ENCODE measurements at places on chromosomes 5 and 9.

DNA sequence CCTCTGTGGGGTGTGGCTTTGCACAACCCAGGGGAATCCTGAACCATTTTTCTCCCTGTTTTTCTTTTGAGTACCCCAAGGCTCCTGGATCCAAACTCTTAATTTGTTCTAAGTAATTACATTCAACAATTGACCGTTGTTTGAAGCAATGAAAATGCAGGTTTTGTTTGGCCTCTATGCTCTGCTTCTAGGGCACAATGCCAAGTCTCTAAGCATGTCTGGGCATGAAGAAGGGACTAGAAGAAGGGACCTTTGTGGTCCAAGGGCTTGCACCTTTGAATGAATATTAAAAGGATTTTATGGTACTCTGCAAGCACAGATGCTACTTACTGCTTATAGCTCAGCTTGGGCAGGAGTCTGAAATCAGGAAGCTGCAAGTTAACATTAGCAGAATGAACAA lies 6.6 kb upstream of the ENC1 start:
- no peak for DNase-seq

DNA sequence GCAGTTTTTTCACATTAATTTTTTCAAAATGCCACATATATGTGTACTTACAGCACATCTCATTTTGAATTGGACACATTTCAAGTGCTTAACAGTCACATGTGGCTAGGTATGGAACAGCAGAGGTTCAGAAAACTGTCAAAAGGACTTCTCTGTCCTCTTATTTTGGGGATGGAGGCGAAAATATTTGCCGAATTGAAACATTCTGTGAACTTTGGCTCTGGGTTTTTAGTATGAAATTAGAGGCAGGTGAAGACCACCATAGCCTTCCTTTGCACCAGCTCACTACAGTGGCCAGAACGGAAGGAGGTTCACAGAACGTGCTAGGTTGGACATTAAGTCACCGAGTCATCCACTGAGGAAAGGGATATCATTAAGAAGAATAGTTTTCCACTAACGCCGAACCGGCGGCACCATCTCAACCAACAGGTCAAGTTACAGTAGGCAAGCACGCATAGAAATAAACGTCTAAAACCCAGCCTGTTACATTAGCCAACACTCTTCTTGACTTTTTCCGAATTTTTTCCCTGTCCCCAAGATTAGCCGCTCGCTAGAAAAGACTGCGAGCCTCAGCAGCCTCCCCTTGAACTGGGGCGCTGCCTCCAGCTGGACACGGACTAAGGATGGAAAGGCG lies 1.8 kb upstream of the TLE4 start:
- no peak for DNase-seq

DNA sequence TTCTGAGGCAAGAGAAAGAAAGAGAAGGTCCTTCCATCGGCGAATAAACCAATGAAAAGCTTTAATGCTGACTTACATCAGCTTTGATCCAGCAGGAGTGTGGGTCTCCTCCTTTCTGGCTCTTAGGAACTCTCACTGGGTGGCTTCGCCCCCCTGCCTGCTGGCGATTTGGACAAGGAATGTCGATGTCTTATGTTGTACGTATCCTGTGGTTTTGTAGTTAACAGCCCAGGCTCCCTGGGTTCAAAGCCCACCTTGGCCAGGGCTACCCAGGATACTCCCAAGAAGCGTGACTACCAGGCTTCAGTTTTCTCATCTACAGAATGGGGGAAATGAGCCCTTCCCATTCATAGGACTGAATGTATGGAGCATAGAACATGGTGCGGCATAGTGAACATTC lies 124.2 kb downstream of the ROR2 start:
- DNase-seq: no peak

DNA sequence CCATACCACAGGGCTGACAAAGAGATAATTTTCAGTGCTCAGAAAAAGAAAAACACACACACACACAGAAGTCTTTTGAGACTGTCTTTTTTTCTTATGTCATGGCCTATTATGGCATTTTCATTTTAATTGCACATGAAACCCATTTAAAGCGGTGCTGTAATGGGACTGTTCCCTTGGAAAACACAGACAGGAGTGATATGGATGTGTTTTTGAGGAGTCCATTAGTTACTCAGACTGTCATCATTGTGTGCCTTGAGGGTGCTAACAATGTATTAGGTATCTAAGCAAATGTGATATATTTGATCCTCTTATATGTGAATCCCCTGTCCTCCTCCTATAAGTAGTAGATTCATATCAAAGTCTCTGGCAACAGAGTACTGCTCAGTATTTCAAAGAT lies 642.0 kb upstream of the WWC1 start:
- no peak for DNase-seq

DNA sequence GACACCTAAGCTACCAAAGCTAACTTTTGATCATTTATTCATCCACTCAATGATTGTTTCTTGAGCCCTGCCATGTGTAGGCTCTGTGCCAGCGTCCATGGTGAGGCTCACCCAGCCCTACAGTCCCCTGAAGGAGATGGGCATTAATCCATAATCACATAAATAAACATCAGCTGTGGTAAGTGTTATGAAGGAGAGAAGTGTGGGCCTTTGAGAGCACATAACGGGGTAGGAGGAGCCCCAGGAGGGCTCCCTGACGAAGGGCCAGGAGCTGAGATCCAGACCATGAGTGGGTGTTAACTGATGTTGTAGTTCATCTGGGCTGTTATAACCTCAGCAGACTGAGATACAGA lies 53.9 kb upstream of the AFAP1L1 start:
- DNase-seq: no peak

- DNase-seq: no peak
Measured at GRCh38 chr5:61575103-61575502, 243.0 kb downstream of the ZSWIM6 start.

DNA sequence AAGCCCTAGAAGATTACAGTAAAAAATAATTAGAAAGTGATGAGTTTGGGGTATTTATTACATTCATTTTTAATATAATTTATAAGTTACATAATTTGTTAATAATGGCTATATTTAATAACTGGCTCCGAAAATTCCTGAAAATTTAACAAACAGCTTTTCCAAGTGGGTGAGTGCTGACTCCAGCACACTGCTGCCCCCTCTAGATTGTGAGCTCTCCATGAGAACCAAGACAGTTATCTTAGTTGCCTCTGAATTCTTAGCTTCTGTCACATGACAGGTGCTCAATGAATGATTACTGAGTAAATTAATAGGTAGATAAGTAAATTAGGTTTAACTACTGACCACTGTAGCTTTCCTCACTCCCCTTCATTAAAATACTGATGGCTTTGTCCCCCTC lies 7.8 kb downstream of the KLHL3 start:
- DNase-seq: no peak

DNA sequence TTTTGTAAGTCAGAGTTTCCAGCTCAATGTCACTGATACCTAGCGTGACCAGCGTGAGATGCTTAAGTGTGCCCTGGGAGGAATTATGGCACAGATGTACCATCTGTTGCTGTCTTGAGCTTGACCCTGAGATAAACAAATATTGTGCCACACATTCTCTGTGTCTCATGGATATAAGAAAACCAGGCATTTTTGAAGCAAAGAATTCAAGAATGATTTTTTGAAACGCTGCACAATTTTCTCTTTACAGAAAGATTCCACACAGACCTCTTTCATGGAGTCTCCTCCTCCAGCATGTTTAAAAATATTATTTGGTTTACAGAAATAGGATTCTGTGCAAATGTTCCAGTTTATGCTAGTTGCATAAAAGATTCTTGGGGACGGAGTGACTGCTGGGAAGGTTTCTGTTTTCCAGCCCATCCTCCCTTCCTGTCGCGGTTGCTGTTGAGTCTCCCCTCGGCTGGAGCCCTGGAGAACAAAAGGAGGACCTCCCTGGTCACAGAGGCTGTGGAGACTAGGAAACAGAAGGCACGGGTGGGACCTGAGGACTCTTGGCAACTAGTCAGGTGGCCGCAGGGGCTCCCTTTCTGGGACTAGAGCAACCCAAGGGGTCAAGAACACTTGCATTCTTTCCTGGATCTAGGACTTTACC lies 120.8 kb downstream of the RASGRF2 start:
- DNase-seq: no peak

DNA sequence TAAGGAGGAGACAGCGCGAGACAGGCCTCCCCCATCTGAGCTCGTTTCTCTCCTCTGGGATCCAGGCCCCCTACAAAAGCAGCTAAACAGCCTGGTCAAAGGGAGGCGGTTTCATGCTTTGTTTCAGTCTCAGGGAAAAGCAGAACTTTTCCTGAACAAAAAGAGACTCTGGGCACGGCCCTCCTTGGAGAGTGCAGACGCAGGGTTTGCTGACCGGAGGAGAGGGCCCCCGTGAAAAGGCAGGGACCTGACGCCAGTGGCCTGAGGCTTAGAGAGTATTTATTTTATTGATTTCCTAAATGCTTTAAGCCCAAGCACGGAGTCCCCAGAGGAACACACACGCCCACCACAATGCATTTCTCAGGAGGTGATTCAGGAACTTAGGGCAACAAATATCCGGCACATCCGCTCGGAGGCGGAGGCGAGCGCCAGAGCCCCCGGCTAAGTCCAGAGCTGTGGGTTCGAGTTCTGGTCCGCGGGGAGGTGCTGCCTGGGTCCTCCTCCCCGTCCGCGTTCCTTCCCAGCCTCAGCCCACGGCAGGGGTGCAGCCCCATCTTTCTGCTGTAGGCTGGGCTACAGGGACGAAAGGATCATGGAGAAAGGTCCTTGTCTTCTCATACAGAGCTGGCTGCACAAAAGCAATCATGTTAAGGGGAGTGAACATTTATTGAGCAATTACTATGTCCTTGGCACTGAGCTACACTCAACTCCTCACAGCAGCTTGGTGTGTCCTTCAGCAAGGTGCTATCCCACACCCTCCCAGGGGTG lies 40.0 kb downstream of the PTGES start:
- DNase-seq: no peak

- DNase-seq: no peak
Measured at GRCh38 chr5:66779528-66779927, 183.3 kb downstream of the MAST4 start.

DNA sequence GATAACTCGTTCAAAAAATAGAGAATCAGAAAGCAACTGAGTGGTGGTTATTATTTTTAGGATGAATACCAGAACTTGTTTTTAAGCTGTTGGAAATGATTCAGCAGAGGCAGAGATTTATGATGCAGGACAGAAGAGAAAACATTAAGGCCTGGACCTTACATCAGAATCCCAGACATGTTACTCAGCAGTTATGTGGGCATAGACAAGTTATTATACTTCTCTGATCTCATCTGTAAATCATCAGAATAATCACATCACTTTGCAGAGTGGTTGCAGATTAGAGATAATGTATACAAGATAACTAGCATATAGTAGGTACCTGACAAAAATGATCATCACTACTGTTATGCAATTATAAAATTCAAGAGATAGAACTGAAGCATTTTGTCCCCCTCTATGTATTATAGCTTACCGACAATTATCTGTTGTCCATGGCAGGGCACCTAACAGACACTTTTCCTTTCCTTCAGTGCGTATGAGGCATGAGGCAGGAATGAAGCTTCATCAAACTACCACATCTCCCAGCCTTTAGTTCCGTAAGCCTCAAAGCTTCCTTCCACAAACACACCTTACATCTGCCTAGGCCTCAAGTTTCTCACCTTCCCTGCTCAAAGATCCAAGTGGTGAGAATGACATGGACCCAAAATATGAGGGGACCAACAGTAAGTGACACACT lies 165.9 kb downstream of the DENND1A start:
- DNase-seq: no peak

DNA sequence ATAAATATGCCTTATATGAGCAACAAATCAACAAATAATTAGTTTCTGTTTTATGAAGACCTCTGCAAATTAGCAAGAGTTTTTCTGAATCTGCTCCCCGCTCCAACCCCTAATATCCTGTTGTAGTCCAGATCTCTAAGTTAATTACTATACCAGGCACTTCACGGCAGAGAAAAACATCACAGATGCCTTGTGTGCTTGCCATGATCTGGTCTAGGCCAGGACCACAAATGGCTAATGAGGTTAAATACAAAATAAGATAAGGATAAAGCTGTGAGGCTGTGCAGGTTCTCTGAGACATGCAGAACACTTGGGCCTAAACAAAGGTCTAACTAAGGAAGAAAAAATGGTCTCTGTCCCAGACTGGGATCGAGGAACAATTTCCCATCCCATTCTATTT lies 150.8 kb downstream of the SLIT3 start:
- no peak for DNase-seq

DNA sequence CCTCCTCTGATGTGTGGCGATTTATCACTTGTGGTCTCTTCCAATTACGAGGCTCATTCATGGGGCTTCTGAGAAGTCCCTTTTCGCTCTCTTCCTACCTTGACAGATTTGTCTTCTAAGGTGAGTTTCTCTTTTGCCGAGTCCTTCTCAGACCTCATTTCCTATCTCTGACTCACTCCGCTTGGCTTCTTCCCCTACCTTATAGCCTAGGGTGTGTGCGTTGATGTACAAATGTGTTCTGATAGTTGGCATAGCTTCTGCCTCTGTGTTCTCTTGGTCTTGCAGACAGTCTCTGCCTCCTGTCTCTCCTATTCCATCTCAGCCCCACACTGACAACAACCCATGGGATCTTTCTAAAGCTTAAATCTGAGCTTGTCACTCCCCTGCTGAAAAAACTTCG lies 56.9 kb upstream of the SHB start:
- DNase-seq: no peak

DNA sequence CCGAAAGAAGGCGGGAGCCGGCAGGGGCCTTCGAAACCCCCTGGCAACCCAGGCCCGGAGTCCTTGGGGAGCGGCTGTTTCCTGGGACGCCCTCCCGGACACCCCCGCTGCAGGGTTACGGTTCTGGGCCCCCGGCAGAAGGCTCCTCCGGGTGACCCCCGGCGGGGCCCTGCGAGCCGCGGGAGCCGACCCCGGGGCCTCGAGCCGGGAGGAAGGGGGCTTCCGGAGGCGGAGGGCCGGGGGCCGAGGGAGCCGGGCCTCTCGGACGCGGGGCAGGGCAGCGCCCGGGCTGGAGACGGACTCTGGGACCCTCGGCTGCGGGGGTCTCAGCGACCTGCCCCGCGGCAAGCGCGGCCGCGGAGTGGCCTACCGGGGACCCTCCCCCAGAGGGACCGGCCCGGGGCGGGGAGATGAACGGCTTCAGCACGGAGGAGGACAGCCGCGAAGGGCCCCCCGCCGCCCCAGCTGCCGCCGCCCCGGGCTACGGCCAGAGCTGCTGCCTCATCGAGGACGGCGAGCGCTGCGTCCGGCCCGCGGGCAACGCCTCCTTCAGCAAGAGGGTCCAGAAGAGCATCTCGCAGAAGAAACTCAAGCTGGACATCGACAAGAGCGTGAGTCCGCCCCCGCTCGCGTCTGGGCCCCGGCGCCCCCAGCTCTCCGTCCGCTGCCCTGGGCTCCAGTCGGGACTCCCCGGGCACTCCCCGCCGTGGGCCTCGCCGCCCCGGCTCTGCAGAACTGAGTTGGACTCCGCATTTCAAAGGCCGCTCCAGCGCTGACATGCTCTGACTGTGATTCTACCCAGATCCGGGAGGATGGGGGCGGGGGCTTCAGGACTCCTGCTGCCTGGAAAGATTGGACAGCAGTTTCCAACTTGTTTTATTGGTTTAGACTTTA lies 645 bp downstream of the SAP30L start:
- no peak for DNase-seq

GRCh38 chr5:61468483-61468865 lies 136.4 kb downstream of the ZSWIM6 start:
- DNase-seq: no peak

Data from stimulated activated CD8-positive, alpha-beta memory T cell treated with anti-CD3 and anti-CD28 coated beads, Interleukin-2, amount 100 ng/mL, for 1 hour (primary cell).